ENCODE measurements at places on chromosomes 3 and 15. TPM values are rescaled to one million over a fixed set of nuclear protein-coding genes. Genes with fewer than 3 reads are reported as not detected.

STRIT1 gene
- not detected for total RNA-seq

- peaks cover 4% of the 10 kb centered on the region for H3K36me3 ChIP-seq
- no peak overlapping the region for H3K4me3 ChIP-seq
- no peak for DNase-seq
Measured at GRCh38 chr3:21259896-21260295, 491.1 kb downstream of the ZNF385D start.

CIB2 gene
- 131 TPM for total RNA-seq

DNA sequence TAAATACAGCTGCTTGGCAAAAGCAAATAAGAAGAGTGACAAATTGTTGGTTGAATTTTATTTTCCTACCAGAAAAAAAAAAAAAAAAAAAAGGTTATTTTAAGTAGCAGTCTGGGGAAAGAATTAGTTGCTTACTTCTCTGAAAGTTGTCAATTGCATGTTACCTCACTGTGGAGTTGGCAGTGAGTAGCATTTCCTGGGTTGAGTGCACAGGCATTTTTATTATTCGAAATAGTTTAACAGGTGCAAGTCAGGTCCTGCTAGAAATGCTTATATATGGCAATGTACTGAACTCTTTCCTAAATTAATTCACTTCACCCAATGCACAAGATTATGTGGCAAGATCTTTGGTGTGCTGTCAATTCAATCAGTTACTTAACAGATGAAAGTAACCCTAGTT is 680.6 kb downstream of the EPHA3 start:
- no peak overlapping the region for H3K27ac ChIP-seq
- no peaks in the 10 kb centered on the region for H3K36me3 ChIP-seq
- H3K4me3 ChIP-seq: no peak overlapping the region
- H3K4me1 ChIP-seq: peaks cover 7% of the 10 kb centered on the region
- H3K27me3 ChIP-seq: no peaks in the 10 kb centered on the region
- no peak for DNase-seq
